ENCODE measurements at places on chromosomes 13 and 19.

DNA sequence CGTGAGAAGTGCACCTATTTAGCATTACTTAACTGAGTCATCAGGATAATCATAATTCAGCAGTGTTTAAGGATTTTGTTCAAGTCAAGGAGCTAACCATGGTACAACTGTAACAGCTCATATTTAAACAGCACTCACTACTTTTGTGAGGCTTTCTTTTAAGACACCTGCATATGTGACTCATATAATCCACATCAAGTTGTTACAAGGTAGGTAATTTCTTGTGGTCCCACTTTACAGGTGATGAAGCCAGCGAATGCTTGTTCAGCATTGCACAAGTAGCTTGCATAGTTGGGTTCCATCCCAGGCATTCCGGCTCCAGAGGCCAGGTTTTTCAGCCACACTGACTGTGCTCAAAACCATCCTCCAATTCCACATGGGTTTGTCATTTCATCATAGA, 569.2 kb downstream of the MYO16 start:
- no peak for DNase-seq

- no peak for DNase-seq
Observed at GRCh38 chr13:31032528-31033113, 100.2 kb downstream of the TEX26 start.

DNA sequence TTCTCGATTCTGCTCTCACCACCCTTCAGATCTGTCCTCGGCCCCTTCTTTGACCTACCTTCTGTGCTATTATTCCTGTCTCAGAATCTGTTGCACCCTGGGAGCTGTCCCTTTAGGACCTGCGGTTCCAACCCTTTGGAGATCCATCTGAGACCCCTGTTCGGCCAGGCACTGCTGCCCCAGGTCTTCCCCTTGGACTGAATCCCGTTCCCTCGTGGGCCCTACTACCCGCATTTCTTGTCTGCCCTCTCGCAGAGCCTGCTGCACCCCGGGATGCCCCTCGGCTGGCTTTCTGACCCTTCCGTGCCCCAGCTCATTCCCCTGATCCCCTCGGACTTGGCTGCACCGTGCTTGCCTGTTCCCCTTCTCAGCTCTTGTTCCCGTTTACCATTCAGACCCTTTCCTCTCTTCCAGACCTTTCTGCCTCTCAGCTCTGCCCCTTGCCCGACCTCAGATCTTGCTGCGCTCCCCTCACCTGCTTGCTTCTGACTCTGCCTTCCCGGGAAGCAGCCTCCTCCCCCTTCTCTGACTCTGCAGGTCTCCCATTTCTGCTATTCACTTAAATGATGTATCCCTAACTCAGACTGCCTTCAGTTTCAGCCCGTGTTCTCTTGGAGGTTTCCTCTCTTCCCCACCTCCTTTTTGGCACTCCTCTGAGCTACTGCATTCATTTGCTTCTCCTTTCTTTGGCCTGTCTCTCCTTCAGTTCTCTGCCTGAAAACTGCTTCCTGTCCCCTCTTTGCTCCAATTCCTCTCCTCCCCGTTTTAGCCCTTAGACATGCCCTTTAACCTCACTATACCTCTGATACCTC, 1.1 kb downstream of the ARHGAP35 start:
- no peak for DNase-seq

DNA sequence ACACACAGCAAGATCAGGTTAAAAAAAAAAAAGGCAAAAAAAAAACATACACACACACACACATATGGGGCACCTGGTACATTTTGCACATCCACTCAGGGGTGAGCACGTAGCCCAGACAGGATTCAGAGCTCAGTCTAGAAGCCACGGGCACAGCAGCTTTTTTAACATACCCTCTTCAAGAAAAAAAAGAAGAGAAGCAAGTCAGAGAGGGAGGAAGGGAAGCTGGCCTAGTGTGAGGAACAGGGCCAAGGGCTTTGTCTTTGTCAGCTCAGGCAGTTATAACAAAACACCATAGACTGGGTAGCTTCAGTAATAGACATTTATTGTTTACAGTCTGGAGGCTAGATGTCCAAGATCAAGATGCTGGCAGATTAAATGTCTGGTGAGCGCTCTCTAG, 2.3 kb upstream of the TPM4 start:
- no peak for DNase-seq

- DNase-seq, result no peak
Observed at GRCh38 chr13:59584761-59585670, 578.7 kb downstream of the DIAPH3 start.

- DNase-seq, result no peak
Observed at GRCh38 chr19:31074199-31075125, 274.8 kb downstream of the TSHZ3 start.

DNA sequence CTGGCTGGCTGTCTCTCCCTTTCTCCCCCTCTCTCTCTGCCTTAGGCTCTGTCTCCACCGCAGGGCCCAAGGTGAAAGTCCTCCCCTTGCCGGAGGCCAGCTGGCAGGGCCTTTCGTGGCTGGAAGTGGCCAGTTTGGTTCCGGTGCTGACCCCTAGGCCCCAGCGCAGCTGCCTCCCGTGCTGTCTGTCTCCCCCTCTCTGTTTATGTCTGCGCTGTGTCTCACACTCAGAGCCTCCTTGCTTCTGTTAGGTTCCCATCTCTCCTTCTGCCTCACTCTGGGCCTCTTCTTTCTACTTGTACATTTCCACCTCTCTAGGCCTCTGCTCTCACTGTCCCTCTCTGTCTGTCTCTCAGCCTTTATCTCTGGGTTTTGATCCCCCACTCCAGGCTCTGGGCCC, 13.1 kb downstream of the CCDC97 start:
- no peak for DNase-seq

DNA sequence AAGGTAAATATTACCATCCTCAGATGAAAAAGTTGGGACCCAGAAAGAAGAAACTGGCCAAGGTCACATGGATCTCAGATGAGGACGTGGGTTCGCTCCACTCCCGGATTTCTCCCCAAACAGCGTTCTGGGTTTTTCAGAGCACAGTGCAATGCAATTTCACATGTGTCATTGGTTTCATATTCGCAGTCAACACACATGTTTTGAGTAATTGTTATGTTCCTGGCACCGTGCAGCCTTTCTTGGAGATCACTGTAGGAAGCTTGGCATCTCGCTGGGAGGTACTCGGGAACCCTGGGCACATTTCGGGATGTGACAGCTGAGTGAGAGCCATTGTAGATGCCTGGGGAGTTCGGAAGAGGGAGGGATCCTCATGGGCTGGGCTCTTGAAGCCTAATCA, 26.2 kb upstream of the CEBPG start:
- no peak for DNase-seq

GRCh38 chr13:39317291-39317690, 279.0 kb downstream of the NHLRC3 start:
- DNase-seq, result no peak

- DNase-seq, result no peak
Observed at GRCh38 chr13:96999091-96999490, 4.8 kb upstream of the OXGR1 start.

DNA sequence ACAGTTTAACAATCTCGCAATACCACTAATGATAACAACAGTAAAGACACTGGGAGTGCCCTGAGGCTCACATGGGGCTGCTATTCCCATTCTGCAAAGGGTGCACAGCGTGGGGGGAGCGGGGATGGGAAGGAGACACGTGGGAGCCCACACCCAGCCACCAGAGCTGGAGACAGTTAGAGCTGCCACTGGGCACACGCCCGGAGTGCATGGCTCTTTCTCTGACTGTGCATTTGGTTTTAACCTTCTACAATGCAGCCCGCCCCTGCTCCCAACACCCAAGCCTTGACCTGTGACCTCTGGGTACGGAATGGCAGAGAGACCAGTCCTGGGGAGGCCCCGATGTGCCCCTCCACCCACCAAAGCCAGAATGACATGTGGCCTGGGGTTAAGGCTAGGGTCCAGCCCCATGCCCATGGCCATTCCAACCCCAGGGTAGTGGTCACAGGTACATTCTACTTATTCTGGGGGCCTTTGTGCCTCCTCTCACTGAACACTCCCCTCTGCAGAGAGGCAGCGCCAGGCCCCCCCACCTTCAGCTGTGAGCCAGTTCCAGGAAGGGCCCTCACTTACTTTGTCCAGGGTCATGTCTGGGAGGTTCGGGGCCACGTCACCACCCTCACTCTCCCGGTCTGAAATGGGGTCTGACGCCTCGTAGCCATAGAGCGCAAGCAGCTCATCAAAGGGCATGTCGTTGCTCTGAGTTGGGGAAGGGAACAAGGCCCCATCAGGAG, 17.1 kb downstream of the MIER2 start:
- DNase-seq, result no peak

GRCh38 chr13:114166381-114167131, 12.5 kb upstream of the CFAP97D2 start:
- no peak for DNase-seq

DNA sequence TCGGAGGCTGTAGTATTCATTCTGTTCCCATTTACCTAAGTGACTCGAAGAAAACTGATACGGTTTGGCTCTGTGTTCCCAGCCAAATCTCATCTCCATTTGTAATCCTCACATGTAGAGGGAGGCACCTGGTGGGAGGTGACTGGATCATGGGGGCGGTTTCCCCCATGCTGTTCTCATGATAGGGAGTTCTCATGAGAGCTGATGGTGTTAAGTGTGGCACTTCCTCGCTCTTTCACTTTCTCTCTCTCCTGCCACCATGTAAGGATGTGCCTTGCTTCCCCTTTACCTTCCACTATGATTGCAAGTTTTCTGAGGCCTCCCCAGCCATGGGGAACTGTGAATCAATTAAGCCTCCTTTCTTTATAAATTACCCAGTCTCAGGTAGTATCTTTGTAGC, 23.5 kb downstream of the SLAIN1 start:
- DNase-seq, result no peak

DNA sequence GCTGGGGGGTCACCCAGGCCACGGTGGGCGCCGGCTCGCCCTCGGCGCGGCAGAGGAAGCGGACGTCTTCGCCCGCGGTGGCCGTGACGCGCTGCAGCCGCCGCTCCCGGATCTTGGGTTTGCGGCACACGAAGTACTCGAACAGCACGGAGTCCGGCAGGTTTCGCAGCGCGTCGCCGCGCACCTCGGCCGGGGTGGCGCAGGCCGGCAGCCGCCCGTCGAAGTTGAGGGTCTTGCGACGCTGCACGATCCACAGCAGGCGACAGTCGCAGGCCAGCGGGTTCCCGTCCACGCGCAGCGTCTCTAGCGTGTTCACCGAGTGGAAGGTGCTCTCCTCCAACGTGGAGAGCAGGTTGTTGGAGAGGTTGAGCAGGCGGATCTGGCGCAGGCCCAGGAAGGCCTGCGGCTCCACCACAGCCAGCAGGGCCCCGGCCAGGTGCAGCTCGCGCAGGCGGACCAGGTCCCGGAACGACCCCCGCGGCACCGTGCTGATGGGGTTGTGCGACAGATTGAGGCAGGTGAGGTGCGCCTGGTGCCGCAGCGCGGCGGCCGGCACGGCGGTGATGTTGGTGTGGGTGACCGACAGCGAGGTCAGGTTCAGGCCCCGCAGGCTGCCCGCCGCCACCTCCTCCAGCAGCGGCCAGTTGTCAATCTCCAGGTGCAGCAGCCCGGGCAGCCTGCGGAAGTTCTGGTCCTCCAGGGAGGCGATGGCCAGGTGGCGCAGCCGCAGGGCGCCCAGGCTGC, 8.6 kb upstream of the PEAK3 start:
- DNase-seq, result no peak

DNA sequence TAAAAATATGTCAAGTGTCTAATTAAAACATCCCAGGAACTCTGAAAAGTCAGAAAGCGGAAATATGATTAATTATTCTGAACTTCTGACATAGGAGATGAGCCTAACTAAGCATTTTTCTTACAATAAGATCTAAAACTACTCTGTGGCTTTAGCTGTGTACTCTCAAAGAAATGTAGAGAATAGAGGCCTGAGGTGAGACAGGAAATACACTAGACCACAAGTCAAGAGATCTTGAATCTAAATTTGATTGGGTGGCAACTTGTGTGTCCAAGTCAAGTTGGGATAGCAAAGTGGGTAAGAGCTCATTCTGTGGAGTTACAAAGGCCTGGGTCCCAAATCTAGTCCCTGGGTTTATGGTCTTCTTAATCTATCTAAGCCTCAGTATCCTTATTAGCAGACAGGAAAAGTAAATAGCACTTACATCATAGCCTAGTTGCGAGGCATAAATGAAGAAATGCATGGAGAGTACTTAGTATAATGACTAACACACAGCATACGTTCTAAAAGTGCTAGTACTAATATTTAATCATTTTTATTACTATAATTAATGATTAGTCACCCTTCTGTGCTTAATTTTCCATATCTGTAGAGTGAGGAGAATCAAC, 9.4 kb upstream of the LRRC63 start:
- no peak for DNase-seq

- no peak for DNase-seq
Observed at GRCh38 chr19:19628501-19629134, 598 bp upstream of the LPAR2 start.

DNA sequence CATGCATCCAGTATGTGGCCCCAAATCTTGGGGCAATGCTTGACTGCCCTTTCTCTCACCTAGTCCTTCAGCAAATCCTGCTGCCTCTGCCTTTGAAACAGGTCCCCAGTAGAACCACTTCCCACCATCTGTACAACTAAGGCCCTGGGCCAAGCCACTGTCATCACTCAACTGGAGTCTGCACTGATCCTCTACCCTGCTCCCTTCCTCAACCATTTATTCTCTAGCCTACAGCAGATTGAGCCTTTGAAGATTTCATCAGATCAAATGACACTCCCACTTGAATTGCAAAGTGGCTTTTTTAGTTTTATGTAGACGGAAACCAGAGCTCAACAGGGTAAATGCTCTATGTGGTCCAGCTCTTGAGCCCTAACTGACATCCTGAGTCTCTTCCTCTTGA, 43.5 kb downstream of the ATP8A2 start:
- DNase-seq, result no peak

DNA sequence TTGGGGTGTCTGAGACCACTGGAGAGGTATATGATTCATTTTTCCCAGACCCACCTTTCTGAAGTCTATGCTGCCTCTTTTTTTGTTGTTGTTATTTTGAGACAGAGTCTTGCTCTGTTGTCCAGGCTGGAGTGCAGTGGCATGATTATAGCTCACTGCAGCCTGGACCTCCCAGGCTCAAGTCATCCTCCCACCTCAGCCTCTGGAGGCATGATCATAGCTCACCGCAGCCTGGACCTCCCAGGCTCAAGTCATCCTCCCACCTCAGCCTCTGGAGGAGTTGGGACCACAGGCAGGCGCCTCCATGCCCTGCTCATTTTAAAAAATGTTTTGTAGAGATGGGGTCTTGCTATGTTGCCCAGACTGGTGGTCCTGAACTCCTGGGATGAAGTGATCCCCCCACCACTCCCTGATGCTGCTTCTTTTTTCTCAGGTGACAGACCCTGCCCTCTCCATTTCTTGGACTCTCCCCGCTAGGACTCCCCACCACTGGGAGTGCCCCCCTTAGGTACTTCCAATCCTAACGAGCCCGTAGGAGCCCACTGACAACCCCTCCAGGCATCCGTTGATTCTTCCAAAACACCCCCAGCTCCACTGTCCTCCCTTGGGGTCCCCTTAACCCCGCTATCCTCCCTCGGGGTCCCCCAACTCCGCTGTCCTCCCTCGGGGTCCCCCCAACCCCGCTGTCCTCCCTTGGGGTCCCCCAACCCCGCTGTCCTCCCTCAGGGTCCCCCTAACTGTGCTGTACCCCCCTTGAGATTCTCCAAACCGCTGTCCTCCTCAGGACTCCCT, 45.4 kb downstream of the ARHGEF18 start:
- DNase-seq, result no peak

Data from HTR-8/SVneo (cell line).